ENCODE measurements at places on chromosomes 1 and 21. TPM values are rescaled to one million over a fixed set of nuclear protein-coding genes. Genes with fewer than 3 reads are reported as not detected.

- no peak overlapping the region for H3K27ac ChIP-seq
- peaks cover 5% of the 10 kb centered on the region for H3K36me3 ChIP-seq
- peak overlapping the region; percentile 58 for H3K4me3 ChIP-seq
- peaks cover 21% of the 10 kb centered on the region for H3K4me1 ChIP-seq
- no peak for DNase-seq
- peaks cover 50% of the 10 kb centered on the region for H3K27me3 ChIP-seq
Measured at GRCh38 chr1:161402446-161402845, 34.8 kb upstream of the CFAP126 start.

GRCh38 chr1:116115476-116116439 is 4.6 kb downstream of the MAB21L3 start:
- DNase-seq: no peak
- no peaks in the 10 kb centered on the region for H3K36me3 ChIP-seq
- no peak overlapping the region for H3K27ac ChIP-seq
- H3K4me3 ChIP-seq: no peak overlapping the region

Gene KPRP
- not detected for total RNA-seq

DNA sequence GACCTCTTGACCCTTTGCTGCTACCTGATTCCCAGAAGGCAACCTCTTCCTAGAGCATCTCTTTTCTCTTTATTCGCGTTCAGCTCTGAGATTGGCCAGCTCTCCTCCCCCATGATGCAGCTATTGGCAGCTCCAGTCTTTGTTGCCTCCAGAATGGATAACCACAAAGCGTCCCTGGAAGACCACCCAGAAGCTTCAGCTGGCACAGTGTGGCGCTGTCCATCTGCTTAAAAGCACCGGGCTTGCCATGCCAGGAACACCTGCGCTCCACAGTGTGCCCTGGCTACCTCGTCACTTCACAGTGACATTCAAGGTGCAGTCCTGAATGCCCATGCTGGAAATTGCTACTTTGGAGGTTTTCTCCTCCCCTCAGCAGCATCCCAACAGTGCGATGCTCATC is 353.9 kb downstream of the LMO4 start:
- H3K4me1 ChIP-seq: peaks cover 44% of the 10 kb centered on the region
- H3K27me3 ChIP-seq: no peaks in the 10 kb centered on the region
- DNase-seq: no peak
- no peak overlapping the region for H3K27ac ChIP-seq
- H3K36me3 ChIP-seq: no peaks in the 10 kb centered on the region
- no peak overlapping the region for H3K4me3 ChIP-seq

- H3K27ac ChIP-seq: no peak overlapping the region
- H3K36me3 ChIP-seq: no peaks in the 10 kb centered on the region
- peak; percentile 36 for DNase-seq
- peaks cover 23% of the 10 kb centered on the region for H3K4me1 ChIP-seq
- peak overlapping the region; percentile 92 for H3K4me3 ChIP-seq
Measured at GRCh38 chr1:32754317-32755097, 51.9 kb upstream of the SYNC start.

Gene ADORA3
- total RNA-seq: not detected

Gene PBX1
- 71.7 TPM for total RNA-seq

- no peak overlapping the region for H3K4me3 ChIP-seq
- H3K4me1 ChIP-seq: peaks cover 12% of the 10 kb centered on the region
- peaks cover 80% of the 10 kb centered on the region for H3K27me3 ChIP-seq
- DNase-seq: peak; percentile 74
- H3K27ac ChIP-seq: no peak overlapping the region
Measured at GRCh38 chr1:46532498-46533178, 18.8 kb downstream of the KNCN start.

DNA sequence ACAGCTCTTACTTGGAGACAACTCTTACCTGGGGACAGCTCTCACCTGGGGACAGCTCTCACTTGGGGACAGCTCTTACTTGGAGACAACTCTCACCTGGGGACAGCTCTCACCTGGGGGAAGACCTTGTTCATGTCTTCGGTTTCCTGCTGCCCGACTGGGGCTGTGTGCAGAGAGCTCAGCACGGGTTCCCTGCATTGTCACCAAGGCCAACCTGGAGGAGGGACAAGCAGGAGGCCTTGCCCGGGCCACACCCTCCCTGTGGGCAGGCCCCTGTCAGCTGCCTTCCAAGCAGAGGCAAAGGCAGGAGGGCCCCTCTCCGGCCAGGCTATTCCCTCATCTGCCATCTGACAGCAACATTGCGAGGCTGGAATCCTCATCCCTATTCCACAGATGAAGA is at the start of gene LDLRAD1:
Gene LDLRAD1, minus strand, starts transcription at position 208 of the 400 bp plus-strand sequence. Its CDS starts 74 bp downstream, at position 134.
- peak within 1 kb of the TSS; percentile 71 for H3K27ac ChIP-seq
- H3K4me3 ChIP-seq: no peak within 1 kb of the TSS
- peaks cover 21% of the 10 kb centered on the region for H3K27me3 ChIP-seq

DNA sequence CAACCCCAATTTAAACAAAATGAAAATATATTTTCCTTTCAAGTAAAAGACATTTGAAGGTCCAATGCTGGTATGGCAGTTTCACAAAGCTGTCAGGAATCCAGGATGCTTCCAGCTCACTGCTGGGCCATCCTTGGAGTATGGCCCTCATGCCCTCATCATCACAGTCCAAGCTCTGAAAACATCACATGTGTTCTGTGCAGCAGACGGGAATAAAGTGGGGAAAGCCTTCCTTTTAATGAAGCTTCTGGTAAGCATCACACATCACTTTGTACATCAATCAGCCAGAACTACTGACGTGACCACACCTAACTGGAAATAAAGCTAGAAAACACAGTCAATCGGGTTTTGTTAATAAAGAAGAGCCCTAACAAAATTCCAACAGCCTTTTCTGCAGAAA is 22.7 kb downstream of the CDC42BPA start:
- H3K27me3 ChIP-seq: no peaks in the 10 kb centered on the region
- no peak overlapping the region for H3K27ac ChIP-seq
- peaks cover 16% of the 10 kb centered on the region for H3K4me1 ChIP-seq
- peaks cover 3% of the 10 kb centered on the region for H3K36me3 ChIP-seq

Gene IVL
- not detected for total RNA-seq

Gene SLFNL1
- 0.37 TPM for total RNA-seq

Gene FCRL4
- total RNA-seq: not detected

DNA sequence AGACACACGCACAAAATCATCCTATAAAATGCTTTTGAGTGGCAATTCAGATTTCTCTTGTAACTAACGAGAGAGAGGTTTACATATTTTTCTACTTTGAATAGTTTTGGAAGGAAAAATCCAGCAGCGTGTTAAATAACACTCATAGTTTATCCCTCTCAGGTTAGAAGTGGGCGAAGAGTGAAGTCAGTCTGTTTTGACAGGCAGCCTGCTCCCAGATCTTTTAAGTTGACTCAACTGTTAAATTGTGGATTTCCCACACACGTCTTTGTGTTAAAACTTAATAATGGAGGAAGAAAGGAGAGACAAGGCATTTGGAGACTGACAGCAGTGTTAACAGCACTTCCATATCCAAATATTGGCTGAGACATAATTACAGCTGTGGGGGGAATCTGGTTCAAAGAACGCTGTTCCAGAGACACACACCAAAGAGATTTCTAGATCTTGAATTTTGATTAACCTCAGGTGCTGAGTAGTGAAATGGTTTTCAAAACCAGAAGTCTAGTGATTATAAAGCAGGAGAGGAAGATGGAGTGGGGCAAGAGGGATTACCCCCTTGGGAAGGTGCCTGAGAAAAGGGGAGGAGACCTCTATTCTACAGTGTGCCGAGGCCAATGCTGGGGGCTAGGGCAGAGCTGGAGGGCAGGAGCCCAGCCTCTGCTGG is 2.7 kb downstream of the MAPKAPK2 start:
- H3K27me3 ChIP-seq: peaks cover 23% of the 10 kb centered on the region
- H3K36me3 ChIP-seq: no peaks in the 10 kb centered on the region
- no peak for DNase-seq

Gene TRIM62
- total RNA-seq: 8.6 TPM

Gene ATP1A4
- 0.35 TPM for total RNA-seq

DNA sequence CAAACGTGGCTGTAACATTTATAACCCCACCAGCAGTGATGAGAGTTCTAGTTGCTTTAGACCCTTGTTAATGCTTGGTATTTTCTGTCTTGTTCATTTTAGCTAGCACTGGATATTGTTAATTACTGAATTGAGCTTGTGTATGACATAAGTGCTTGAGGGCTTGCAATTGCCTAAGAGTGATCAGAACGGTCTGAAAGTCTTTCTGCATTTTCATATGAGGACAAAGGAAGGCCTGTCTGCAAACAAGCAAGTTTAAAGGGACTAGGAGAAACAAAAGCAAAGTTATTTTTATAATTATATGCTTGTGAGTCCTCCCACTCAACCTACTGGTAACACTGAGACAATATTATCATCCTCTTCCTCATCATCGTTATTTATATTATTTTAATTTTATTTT is 305.5 kb upstream of the DUSP10 start:
- DNase-seq: no peak
- peaks cover 24% of the 10 kb centered on the region for H3K4me1 ChIP-seq
- H3K27ac ChIP-seq: no peak overlapping the region
- no peaks in the 10 kb centered on the region for H3K36me3 ChIP-seq

Gene ABCG1
- total RNA-seq: 3.3 TPM

GRCh38 chr1:8767006-8767405 is 50.4 kb downstream of the RERE start:
- no peak overlapping the region for H3K27ac ChIP-seq
- no peaks in the 10 kb centered on the region for H3K27me3 ChIP-seq
- H3K36me3 ChIP-seq: no peaks in the 10 kb centered on the region
- no peak for DNase-seq

DNA sequence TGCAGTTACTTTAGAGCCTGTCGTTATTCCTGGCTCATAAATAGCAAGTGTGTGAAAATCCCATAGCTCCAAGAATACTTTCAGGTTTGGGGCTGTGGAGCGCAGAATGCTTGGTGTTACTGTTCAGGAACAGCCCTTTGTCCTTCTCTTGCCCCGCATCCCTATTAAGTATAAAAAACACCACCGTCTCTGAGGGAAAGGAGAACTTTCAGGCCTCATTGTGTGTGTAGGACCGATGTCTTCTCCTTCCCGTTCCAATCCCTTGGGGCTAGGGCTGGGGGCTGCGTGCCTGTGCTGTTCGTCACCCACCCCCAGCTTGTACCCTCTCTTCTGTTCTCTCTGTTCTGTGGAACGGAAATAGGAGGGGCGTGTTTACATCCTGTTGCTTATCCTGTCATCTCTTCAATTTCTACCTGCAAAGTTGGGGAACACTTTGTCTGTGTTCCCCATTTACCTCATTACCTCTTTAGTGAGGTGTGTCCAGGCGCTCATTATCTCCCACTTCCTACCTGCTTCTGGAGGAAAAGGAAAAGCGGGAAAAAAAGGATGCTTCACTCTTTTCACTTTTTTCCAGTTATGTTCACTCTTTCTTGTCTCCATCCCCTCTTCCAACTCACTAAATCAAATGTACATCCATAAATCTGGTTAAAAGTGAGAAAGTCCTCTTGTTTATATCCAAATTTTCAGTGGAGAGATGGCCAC is 788 bp upstream of the TXNIP start:
- H3K27me3 ChIP-seq: no peaks in the 10 kb centered on the region
- peak overlapping the region; percentile 96 for H3K27ac ChIP-seq
- peaks cover 52% of the 10 kb centered on the region for H3K4me1 ChIP-seq
- DNase-seq: no peak
- H3K36me3 ChIP-seq: peaks cover 26% of the 10 kb centered on the region
- peak overlapping the region; percentile 96 for H3K4me3 ChIP-seq

DNA sequence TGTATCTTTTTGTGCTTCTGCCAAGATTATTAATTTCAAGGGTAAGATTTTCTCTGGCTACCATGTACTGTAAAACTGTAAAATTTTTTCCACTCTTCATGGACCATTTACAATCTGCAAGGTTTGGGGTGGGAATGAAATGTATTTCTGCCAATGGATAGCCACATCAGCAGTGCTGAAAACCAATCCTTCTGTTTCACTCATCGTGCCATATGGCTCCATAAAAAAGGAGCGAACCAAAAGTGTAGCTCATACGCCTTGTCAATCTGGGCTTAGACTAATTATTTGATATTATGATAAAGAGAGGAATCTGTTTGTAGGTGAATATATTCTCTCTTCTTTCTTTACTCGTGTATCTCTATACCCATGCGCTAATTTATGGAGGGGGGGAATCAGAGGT is 3.0 kb upstream of the SLC44A5 start:
- peaks cover 36% of the 10 kb centered on the region for H3K27me3 ChIP-seq
- peak overlapping the region; percentile 86 for H3K4me3 ChIP-seq
- no peaks in the 10 kb centered on the region for H3K36me3 ChIP-seq
- no peak overlapping the region for H3K27ac ChIP-seq
- DNase-seq: no peak
- H3K4me1 ChIP-seq: peaks cover 25% of the 10 kb centered on the region

DNA sequence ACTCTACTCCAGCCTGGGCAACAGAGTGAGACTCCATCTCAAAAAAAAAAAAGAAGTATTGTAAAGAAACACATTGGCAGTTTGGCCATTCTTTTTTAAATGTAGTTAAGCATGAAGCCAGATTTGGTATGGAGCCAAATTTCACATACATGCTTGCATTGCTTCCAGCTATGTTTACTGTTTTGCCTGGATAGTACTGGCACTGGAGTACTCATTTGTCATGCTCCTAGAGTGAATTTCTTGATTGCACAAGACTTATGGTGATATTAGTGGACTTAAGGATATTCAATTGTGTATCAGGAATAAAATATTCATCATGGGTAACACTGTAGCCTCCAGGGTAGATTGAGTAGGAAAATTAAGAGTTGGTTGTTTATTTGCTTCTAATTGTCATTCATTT is 24.5 kb upstream of the SLC9A1 start:
- H3K4me1 ChIP-seq: no peaks in the 10 kb centered on the region
- H3K27ac ChIP-seq: no peak overlapping the region
- H3K27me3 ChIP-seq: no peaks in the 10 kb centered on the region

Gene SMPDL3B
- not detected for total RNA-seq

Gene TEX38
- total RNA-seq: not detected

Gene SLC2A1
- total RNA-seq: 254 TPM

DNA sequence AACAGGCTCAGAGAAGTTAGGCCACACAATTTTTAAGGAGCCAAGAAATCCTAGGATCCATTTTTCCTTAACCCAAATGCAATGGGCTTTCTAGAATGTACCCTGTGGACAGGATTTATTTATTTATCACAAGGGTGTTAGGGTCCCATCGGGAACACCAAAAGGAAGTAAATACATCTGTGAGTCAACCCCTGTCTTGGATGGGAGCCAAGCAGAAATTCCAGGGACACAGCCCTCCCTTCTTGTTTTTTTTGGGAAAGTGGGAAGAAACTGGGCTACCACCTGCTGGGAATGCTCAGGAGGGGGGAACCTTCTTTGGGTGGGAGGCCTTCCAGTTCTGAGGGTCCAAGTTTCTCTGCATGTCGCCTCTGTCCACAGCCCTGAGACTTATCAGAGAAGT is 1.3 kb downstream of the CRNN start:
- no peak for DNase-seq
- H3K4me1 ChIP-seq: no peaks in the 10 kb centered on the region
- H3K27ac ChIP-seq: no peak overlapping the region
- H3K4me3 ChIP-seq: no peak overlapping the region
- H3K36me3 ChIP-seq: peaks cover 4% of the 10 kb centered on the region

DNA sequence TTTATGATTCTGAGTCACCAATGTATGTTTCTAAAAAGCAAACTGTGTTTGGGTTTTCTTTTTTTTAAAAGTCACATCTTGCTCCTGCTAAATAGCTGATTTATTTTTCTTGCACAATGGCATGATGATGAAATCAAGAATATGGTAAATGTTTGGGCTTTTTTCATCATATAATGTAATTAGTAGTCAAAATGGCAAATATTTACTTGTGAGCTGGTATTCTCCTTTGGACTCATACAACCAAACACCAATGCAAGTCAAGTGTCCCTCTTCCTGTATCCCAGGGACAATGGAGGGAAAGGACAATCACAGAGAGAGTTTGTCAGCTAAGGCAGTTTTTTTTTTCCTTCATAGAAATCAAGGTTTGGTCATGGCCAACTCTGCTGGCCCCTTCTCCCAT is 94.6 kb upstream of the RALGPS2 start:
- no peaks in the 10 kb centered on the region for H3K4me1 ChIP-seq
- H3K4me3 ChIP-seq: no peak overlapping the region
- H3K27ac ChIP-seq: no peak overlapping the region
- DNase-seq: no peak
- H3K27me3 ChIP-seq: no peaks in the 10 kb centered on the region

Gene ZNF648
- total RNA-seq: 0.77 TPM

Measured in neural crest cell (in vitro differentiated cells).